Sigmoid colon (tissue), 7 donors: ENCODE measurements at places on chromosomes 3 and 15. TPM values are rescaled to one million over a fixed set of nuclear protein-coding genes. Genes with fewer than 3 reads are reported as not detected.

Gene PDE12
- total RNA-seq = 17.9 TPM

Gene DUOX2
- 0.16 TPM for total RNA-seq

Gene INSYN1
- total RNA-seq = 6.6 TPM

Gene FEZF2
- total RNA-seq = not detected

Gene FOXB1
- not detected for total RNA-seq

Gene GJD2
- total RNA-seq = not detected

Gene MNS1
- 0.55 TPM for total RNA-seq

Gene DMXL2
- 38.7 TPM for total RNA-seq

Gene CHRFAM7A
- total RNA-seq = 4.3 TPM

Gene GLDN
- 5.0 TPM for total RNA-seq

Gene HLTF
- 25.8 TPM for total RNA-seq

Gene ADAMTS9
- total RNA-seq = 45.4 TPM

Gene SLC24A5
- total RNA-seq = not detected

Gene MIX23
- 19.1 TPM for total RNA-seq

Gene MYO1E
- total RNA-seq = 24.7 TPM

Gene SI
- not detected for total RNA-seq

Gene ACP3
- 1.5 TPM for total RNA-seq

Gene RAD51
- 1.1 TPM for total RNA-seq

Gene HRH1
- 3.9 TPM for total RNA-seq

Gene ATP11B
- 69.9 TPM for total RNA-seq

Gene CMTM7
- 7.2 TPM for total RNA-seq

Gene CKMT1B
- 0.83 TPM for total RNA-seq

Gene ELL3
- total RNA-seq = 2.6 TPM

Gene CCDC50
- total RNA-seq = 128 TPM

Gene CIDEC
- 36.7 TPM for total RNA-seq

Gene CCR3
- total RNA-seq = not detected

Gene PYGO1
- 14.5 TPM for total RNA-seq

Gene CTXND1
- 0.68 TPM for total RNA-seq
